ENCODE measurements at places on chromosomes 1 and 21.

DNA sequence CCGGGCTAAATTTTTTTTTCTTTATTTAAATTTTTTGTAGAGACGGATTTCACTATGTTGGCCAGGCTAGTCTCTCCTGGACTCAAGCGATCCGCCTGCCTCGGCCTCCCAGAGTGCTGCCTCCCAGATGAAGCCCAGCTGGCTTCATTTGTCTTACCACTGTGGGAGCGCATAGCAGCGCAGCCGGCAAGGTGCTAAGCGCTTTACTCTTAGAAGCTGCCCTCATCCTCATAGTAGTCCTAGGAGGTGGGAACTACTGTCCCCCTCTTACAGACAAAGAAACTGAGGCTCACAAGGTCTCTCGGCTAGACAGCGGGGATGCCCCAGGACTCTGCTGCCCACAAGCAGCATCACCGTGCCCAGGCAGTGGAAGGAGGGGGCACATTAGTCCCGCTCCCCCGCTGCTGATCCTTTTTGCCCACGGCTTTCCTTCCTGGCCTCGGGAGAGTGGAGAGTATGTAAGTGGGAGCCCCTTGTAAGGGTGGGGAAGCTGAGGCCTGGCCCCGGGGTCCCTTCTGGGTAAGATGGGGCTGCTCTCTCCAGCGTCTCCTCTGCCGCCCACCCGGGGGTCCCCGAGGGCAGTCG, 726 bp downstream of the TMEM54 start:
- no peak for DNase-seq

DNA sequence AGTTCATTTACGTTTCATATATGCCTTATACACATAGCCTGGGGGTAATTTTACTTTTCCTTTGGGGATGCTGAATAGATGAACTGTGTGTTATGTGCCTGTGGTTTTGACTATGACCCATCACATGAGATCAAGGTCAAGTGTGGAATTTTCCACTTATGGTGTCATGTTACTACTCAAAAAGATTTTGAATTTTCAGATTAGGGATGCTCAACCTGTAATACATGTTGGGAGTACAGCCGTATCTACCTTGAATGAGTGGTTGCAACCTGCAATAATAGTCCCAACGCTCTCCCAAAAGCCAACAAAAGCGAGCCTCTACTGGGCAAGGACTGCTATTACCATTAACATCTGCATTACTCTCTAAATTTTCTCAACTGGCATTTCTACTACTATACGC, 68.5 kb upstream of the SDC3 start:
- peak; percentile 52 for DNase-seq

DNA sequence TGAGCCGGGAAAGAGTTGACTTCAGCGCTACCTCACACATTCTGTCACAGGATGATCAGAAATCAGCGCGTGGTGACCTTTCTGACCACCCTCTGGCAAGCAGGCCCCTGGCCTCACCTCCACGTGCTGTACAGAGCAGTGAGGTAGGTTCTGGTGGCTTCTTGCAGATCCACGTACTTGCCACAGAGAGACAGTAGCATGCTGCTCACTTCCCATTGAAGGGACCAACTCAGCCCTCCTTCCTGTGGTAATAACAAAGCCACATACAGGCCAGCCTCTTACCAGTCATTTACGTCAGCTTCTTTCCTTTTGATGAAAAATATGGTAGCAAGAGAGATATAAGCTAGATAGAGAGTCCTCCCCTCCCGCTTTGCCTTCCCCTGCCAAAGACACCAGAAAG, 200.7 kb downstream of the CHRM3 start:
- no peak for DNase-seq

DNA sequence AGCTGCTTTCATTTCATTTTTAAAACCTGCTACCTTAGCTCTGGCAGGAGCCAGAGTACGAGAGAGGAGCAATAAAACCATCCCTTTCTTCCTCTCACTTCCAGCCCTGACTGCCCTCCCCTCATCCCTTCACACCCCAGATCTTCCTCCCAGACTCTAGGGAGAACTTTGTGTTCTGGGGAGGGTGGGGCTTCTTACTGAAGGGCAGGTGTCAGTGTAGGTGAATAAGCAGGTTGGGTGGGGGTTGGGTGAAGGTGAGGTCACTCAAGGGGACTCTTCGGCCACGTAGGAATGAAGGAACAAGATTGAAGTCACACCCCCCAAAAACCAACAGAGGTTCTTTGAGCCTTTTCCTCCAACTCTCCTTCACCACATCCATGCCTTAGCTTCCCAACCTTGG, 88.9 kb downstream of the CD58 start:
- no peak for DNase-seq

- no peak for DNase-seq
Observed at GRCh38 chr21:35081861-35082260, 32.8 kb upstream of the RUNX1 start.

- no peak for DNase-seq
Observed at GRCh38 chr1:182589520-182589919, 464 bp upstream of the RNASEL start.

GRCh38 chr1:248811514-248812490, 13.9 kb downstream of the SH3BP5L start:
- no peak for DNase-seq

DNA sequence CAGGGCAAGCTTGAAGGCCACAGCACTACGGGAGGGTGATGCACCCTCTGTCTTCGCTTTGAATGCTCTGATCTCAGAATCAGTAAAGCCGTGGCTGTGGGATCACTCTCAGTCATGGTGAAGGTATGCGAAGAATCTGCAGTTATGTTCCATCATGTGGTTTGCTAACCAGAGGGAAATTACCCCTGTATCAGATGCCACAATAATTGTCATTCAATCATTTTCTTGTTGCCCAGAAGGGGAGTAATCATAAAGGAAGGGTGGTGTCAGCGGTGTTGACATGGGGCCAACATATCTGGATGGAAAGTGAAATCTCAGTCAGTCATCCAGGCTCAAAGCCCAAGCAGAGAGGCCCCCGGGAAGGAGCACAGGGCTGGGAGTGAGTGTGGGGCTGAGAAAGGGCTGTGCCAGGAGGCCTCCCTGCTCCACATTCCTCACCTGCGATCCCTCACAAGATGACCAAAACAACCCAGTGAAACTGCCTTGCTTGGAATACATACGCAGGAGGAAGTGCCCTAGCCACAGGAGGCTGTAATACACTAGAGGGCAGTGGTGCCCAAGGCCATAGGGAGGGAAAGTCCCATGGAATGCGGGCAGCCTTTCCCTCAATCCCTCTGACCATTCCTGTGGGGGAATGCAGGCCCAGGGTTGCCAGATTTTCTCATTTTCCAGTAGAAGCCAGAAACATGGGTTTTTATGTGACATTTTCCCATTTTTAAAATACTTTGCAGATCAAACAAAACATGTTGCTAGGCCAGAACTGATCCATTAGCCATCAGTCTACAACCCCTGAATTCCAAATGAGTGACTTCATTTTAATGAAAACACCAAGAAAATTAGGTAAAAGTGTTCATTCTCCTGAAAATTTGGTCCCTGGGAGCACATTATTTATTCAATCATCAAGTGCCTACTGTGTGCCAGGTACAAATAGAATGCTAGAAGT, 95.7 kb upstream of the VANGL1 start:
- DNase-seq = peak; percentile 98

DNA sequence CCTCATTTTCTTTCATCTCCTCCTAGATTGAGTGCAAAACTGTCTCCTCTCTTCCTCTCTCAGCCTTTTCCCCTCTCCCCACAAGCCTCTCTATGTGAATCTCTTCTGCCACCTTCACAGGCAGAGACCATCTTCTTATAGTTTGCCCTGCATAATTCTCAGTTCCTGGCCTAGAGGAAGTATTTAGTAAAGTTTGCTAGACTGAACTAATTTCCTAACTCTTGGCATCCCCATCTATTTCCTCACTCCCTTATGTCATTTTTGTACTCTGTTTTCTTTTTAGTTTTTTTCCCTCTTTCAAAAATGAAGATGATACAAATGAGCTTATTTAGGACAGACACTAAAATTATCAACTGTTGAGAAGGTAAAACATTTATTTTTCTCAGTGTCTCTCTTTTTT, 66.0 kb downstream of the XCL2 start:
- no peak for DNase-seq

DNA sequence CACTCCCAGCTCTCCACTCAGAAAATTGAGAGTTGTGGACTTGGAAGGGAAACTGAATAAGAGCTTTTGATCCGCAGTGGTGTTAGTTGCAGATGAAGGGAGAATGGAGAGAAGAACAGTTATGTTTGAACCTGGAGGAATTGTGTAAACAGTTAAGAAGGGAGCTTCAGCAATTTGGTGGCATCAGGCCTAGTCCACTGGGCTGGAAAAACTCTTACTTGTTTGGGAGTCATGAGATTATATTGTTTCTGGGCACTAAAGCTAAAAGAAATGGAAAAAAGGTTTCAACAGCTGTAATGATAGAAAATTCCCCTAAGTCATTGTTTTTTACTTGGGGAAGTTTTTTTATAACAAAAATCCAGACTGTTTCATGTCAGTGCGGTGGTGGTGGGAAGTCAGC, 256.1 kb upstream of the C1orf87 start:
- DNase-seq = no peak

GRCh38 chr1:94351481-94351880, 66.7 kb upstream of the ABCD3 start:
- DNase-seq = no peak

DNA sequence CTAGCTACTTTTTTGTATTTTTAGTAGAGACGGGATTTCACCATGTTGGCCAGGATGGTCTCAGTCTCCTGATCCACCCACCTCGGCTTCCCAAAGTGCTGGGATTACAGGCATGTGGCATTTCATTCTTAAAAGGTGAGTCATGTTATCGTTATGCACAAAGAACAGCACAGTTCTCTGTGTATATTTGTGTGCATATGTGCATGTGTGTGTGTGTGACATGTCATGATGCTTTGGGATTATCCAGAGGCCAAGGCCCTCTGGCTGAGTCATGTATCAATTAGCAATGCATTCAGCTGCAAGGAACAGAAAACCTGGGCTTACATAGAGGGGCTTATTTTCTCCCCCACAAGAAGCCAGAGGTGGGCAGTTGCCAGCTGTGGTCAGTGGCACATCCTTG, 301.7 kb upstream of the KAZN start:
- DNase-seq = peak; percentile 58

GRCh38 chr1:87086120-87086519, 171.7 kb downstream of the HS2ST1 start:
- no peak for DNase-seq

- DNase-seq = no peak
Observed at GRCh38 chr1:26413031-26413430, 2.4 kb downstream of the LIN28A start.

GRCh38 chr1:24635195-24635843, 7.8 kb upstream of the SRRM1 start:
- peak; percentile 66 for DNase-seq

DNA sequence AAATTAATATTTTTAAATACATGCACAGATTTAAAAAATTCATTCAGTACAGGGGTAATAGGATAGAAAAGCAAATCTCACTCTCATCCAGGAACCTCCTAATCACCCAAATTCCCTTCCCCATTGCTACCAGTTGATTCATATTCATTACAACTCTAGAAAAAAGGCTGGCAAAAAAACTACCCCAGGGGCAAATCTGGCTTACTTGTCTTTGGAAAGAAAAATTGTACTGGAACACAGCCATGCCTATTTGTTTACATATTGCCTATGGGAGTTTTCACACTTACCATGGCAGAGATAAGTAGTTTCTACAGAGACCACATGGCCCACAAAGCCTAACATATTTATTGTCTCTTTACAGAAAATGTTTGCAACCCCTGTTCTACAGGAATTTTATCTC, 8.9 kb upstream of the RBM34 start:
- no peak for DNase-seq

DNA sequence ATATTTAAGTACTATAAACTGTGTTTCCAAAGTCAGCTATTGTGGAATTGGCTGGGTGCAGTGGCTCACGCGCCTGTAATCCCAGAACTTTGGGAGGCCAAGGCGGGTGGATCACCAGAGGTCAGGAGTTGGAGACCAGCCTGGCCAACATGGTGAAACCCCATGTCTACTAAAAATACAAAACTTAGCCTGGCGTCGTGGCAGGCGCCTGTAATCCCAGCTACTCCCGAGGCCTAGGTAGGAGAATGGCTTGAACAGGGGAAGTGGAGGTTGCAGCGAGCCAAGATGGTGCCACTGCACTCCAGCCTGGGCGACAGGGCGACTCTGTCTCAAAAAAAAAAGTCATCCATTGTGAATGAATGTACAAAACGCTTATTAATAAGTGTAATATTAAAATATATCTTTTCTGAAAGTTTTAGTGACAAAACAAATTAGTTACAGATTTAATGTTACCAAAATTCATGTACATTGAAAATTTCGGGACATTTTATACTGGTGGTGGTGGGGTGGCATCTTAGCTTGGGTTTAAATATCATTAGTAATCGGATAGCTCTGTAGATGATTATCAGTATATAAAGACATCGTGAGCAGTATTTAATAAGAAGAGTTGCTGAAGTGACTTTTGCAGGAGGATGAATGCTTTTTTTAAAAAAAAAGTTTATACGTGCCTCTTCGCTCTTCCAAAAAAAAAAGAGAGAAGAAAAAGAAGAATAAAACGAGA, 503 bp upstream of the SRSF11 start:
- DNase-seq = no peak

DNA sequence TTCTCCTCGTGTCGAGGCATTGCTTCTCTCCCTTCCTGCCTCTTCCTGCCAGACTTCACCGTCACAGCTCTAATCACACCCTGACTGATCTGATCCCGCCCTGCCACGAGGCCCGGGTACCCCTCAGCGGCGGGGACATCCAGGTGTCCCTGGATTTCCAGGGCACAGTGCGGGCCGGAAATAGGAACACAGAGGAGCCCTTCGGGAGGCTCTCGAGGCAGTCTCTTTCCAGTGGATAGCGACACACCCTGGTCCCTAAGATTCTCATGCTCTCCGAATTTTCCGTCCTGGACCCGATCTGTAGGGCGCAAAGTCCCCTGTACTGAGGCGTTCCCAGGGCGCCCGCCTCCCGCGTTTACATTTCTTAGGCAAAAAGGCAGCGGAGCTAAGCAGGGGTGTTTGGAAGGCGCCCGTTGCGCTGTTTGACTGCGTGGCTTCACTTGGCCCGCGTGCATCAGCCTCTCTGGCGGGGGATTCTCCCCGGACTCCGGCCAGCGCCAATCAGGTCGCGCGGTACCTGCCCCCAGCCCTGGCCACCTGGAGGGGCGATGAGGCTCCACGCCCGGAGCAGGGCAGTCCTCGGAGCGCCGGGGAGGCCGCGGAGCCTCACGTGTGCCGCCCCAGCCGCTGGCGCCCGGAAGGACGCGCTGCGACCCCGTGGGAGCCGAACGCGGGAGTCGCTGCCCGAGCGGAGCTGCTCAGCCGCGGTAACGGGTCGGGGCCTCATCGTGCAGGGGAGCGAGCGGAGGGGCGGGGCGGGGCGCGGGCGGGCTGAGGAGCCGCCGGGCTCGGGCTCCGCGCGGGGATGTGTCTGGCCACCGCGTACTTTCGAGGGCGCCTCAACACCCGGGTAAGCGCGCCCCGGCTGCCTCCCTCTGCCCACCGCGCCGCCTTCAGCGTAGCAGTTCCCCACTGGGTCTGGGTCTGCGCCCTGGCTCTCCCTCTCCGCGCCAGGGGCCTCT, at the start of gene FAM163A:
FAM163A (plus strand) TSS at position 575 of the 962 bp plus-strand sequence. CDS start 69,807 bp downstream, outside the sequence.
- DNase-seq = no peak

DNA sequence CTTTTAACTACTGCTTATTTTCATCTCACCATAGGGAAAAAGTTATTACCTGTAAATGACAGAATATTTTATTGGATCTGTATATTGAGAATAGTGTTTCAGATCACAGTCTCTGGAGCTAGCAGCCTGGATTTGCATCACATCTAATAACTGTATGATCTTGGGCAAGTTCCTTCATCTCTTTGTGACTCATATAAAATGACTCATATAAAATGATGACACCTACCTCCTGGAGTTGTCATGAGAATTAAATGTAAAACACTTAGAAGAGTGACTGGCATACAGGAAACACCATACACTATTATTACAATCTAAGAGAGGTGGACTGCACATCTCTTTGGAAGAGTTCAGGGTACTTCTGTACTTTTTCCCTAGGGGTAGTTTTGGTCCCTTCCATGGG, 421.3 kb downstream of the NEGR1 start:
- peak; percentile 88 for DNase-seq
